ENCODE measurements at places on chromosomes 11 and 22.

- no peak for DNase-seq
Observed at GRCh38 chr11:18364495-18365073, 29.8 kb upstream of the LDHA start.

DNA sequence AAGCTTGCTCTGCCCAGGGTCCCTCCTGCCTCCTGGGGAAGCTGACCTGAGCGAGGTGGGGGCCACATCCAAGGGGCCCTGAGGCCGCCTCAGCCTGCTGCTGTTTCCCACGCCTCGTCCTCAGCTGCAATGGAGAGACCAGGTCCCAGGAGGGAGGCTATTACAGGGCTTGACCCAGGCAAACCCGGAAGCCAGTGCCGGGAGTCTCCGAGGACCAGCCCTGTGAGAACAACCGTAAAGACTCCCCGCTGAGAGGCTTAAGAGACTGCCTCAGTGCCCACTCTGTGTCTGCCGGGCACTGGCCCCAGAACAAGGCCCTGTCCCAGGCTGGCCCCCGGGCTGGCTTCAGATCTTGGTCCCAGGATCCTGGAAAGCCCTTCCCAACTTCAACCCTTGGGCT lies 124.3 kb upstream of the FGF3 start:
- no peak for DNase-seq

DNA sequence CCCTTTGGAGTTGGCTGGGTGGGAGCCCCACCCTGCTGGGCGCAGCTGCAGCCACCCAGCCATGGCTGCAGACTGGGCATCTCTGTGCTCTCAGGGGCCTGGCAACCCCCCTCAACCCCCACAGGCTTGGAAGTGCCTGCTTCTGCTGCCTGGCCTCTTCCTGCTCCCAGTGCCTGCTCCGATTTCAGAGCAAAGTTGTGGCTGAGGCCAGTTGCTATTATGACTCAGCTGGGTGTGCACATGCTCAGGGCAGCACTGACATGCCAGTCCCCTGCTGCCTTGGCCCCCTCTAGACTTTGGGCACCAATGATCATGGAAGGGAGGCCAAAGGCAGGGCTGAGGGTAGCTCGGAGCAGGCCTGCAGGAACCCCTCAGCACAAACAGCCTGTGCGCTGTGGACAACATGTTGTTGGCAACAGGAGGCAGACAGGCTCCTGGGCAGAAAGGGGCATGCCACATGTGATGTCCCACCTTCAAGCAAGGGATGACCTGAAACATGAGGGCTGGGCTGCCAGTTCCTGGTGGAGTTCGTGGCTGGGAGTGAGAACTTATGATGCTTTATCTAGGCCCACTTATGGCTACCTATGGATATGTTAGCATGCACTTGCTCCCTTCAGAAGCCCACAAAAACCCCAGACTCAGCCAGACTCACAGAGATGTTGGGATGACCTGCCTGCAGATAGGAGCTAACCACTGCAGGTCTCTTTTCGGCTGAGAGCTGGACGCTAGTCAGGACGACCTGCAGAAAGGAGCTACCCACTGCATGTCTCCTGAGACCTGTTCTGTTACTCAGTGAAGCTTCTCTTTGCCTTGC lies 96.4 kb upstream of the AMOTL1 start:
- no peak for DNase-seq

DNA sequence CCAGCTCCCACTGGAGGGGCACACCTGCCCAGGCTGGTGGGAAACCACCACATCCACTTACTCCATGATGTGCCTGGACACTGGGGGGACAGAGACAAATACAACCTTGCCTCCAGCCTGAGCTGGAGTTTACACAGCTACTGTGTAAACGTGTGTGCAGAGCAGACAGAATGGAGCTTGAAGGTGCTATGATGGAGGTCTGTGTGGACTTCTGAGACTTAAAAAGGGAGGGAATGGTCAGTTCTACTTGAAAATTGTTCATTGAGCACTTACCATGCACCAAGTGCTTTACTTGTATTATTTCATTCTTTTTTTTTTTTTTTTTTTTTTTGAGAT lies 11.2 kb downstream of the CDCA5 start:
- DNase-seq: no peak

DNA sequence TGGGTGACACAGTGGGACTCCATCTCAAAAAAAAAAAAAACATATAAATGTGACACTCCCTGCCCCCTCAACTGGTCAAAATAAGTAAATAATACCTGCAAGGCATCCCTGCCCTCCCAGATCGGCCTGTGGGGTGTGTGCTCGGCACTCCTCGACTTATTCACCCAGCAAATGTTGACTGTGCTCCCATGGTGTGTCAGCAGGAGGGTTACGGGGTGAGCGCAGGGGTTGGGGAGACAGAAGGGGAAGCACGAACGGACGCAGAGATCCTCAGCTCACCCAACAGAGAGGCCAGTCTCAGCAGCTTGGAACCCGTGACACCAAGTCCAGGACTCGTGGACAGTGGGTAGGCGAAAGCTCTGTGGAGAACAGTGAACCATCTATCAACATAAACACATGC lies 1.6 kb upstream of the ADM2 start:
- no peak for DNase-seq

- DNase-seq: no peak
Observed at GRCh38 chr11:121309688-121310087, 17.1 kb downstream of the SC5D start.

- no peak for DNase-seq
Observed at GRCh38 chr22:49763138-49763537, 64.5 kb downstream of the BRD1 start.

- no peak for DNase-seq
Observed at GRCh38 chr22:37369483-37369882, 57.8 kb downstream of the ELFN2 start.

GRCh38 chr22:20464096-20464614 lies 26.5 kb upstream of the SCARF2 start:
- DNase-seq: no peak

DNA sequence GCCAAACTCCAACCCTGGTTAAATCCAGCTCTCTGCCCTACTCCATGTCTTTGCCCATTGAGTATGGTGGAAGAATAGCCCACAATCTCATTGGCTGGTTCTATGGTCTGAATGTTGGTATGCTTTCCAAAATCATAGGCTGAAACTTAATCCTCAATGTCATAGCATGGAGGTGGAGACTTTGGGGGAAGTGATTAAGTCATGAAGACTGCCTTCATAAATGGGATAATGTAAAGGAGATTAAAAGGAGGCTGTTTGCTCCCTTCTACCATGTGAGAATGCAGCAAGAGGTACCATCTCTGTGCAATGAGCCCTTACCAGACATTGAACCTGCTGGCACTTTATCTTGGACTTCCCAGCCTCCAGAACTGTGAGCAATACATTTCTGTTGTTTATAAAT lies 54.4 kb upstream of the FDX1 start:
- DNase-seq: no peak

- no peak for DNase-seq
Observed at GRCh38 chr11:61895046-61895717, 3.8 kb upstream of the FADS3 start.

DNA sequence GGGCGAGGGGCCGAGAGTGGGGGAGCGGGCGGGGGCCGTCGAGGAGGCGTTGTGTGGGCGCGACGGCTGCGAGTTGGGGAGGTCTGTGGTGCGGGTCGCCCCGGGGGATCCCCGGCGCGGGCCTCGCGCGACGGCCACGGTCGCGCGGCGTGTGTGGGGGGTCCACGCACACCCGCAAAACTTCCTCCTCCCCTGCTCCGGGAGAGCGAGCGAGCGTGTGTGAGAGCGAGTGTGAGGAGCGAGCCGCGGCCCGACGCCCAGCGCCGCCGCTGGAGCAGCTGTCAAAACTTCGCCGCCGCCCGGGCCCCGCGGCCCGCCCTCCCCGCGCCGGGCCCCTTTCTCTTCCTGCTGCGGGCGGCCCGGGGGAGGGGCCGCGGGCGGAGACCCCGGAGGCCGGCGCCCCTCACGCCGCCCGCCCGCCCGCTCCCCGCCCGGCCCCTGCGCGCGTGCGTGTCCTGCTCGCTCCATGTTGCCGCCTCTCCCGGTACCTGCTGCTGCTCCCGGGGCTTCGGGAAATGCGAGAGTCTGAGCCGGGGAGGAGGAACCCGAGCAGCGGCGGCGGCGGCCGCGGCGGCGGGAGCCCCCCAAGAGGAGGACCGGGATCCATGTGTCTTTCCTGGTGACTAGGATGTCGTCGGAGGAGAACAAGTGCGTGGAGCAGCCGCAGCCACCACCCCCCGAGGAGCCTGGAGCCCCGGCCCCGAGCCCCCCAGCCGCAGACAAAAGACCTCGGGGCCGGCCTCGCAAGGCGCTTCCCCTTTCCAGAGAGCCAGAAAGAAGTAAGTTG lies 9.0 kb upstream of the CCT8L2 start:
- DNase-seq: peak; percentile 78

DNA sequence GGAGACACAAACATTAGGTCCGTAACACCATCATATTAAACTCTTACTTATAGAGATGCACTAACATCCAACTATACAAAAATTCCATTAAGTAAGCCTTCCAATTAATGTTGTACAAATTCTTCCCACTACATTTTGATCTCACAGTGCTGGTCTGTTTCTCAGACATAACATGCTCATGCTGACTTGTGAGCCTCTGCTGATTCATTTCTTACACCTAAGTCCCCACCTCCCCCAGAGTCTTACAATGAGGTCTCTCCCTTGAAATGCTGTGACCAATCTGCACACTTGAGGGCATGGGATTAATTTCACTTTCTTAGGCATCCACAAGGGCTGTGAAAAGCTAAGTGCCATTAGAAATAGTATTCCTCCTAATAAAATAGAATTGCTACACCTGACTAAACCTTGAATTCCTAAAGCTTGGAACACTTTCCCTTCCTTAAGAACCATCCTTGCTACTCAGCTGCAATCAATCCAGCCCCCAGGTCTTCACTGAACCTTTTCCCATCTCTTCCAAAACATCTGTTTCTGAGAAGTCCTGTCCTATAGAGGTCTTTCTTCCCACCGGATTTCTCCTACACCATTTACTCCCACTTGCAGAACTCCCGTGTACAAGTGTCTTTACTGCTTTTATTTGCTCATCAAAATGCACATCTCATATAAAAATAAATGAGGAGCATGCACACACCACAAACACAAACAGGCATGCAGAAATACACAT lies 2.0 kb downstream of the HBG1 start:
- DNase-seq: no peak

DNA sequence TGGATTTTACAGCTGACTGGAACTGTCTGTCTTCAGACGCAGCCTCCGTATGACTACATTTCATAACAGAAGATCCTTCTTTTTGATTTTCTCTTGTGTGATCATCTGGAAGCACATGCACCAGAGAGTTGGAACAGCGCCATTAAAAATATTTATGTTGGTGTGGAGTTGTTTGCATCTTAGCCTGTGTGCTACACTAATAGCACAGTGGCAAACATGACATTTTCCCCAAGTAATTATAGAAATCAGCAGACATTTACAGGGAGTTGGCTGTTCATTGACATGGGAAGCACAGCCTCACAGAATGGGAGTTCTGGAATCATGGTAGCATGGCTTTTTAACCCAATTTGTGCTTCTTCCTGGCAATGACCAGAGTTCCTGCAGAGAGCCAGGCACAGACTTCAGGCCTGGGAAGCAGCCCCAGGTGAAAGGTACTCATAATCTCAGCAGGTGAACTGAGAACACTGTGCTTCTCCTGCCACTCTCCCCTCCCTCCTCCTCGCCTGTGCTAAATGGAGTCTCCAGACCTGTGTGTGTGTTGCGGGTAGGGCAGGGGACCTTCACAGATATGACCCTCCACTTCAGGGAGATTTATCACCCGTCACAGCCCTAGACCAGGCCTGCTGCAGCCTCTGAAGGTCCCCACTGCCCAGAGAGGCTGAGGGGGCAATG lies 82.8 kb upstream of the PLET1 start:
- no peak for DNase-seq

- no peak for DNase-seq
Observed at GRCh38 chr11:70313945-70314344, 43.5 kb downstream of the PPFIA1 start.

DNA sequence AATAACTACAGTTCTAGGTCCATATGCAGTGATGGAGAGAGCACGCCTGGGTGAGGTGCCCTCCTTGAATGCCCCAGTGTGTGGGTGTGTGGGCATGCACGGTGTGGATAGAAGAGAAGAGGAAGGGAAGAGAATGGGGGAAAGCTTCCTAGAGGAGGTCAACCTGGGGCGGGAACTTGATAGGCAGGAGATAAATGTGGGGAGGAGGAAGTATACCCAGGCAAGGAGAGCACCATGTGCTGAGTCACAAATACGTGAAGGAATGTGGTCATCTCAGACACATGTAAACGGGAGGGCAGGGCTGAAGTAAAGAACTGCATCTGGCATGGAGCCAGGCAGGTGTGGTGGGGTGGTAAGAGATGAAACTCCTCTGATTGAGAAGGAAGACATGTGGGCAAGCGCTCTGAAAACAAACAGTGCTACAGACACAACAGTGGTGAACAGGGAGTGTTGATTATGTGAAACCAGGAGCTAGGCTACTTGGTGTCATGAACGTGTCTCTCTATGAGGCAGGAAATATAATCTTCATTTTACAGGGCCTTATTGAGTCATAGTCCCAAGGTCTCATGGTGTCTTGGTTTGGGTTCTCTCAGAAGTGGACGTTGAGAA lies 61.5 kb upstream of the EED start:
- no peak for DNase-seq

DNA sequence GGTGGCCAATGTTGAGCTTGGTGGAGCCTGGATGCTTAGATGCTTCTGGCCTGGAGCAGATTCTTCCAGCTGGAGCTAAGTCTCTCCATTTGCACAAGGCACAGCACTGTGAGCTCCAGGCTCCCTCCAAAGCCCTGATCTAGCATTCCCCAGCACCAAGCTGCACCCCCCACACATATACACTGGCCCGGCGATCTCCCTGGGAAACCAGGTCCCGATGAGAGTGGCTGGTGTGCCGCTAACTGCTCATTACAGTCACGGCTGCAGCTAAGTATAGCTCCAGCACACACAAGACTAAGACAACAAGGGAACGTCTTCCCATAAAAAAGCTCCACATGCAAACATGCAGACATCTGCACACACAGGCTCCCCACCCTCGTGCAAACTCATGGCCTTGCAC lies 17.6 kb downstream of the KCNC1 start:
- no peak for DNase-seq

- no peak for DNase-seq
Observed at GRCh38 chr11:30984442-30984816, 385.1 kb downstream of the DCDC1 start.

DNA sequence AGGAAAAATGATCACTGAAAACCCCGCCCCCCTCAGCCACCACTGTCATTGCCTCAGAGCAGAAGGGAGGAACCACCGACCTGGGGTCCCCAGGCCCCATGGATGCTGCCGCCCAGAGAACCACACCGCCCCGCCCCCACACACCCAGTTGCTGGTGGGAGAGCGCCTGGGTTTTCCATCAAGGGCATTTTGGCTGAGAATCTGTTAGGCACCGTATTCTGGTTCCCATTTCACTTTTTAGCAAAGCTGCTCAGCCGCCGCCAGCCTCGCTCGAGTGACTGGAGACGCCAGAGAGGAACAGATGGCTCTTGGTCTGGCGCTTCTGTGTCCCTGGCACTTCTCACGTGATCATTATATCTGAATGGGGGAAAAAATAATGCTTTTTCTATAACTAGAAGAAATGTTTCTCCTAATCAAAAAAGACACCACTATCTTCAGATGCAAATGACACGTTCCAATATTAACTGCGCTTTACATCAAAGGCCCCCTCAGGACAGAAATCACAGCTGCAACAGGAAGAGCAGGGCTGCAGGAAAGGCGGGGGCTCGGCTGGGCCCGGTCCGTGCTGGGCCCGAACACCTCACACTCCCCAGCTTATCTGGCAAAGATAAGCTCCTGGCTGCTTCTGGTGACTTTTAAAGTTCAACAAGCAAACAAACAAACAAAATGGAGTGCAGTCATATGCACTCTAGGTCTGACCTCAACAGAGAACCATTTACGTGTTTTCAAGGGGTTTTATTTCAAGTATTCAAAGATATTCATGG lies 149.8 kb downstream of the MPPED1 start:
- peak; percentile 79 for DNase-seq

GRCh38 chr11:4699697-4700435 lies 2.2 kb upstream of the OR51E2 start:
- DNase-seq: no peak
